ENCODE measurements at places on chromosomes 12 and 14. TPM values are rescaled to one million over a fixed set of nuclear protein-coding genes. Genes with fewer than 3 reads are reported as not detected.

- no peaks in the 10 kb centered on the region for H3K36me3 ChIP-seq
- DNase-seq, result peak; percentile 17
- peak overlapping the region; percentile 68 for H3K4me3 ChIP-seq
- H3K27me3 ChIP-seq, result no peaks in the 10 kb centered on the region
- peak overlapping the region; percentile 68 for H3K27ac ChIP-seq
These were observed 75.9 kb upstream of the ZDHHC17 start for GRCh38 chr12:76687981-76688380.

TPH2 gene
- not detected for total RNA-seq

- H3K4me1 ChIP-seq, result peaks cover 30% of the 10 kb centered on the region
- peak within 1 kb of the TSS; percentile 94 for H3K4me3 ChIP-seq
- H3K27me3 ChIP-seq, result peaks cover 6% of the 10 kb centered on the region
- peak; percentile 80 for DNase-seq
These were observed at the start of gene SYT1 for GRCh38 chr12:78864403-78864869. TSS of gene SYT1 (plus strand) at chr12:78864774.

- H3K4me3 ChIP-seq, result no peak overlapping the region
- DNase-seq, result no peak
- no peak overlapping the region for H3K27ac ChIP-seq
- peaks cover 31% of the 10 kb centered on the region for H3K36me3 ChIP-seq
- peaks cover 40% of the 10 kb centered on the region for H3K4me1 ChIP-seq
These were observed 13.9 kb downstream of the GALNT6 start for GRCh38 chr12:51377099-51377984.

DNA sequence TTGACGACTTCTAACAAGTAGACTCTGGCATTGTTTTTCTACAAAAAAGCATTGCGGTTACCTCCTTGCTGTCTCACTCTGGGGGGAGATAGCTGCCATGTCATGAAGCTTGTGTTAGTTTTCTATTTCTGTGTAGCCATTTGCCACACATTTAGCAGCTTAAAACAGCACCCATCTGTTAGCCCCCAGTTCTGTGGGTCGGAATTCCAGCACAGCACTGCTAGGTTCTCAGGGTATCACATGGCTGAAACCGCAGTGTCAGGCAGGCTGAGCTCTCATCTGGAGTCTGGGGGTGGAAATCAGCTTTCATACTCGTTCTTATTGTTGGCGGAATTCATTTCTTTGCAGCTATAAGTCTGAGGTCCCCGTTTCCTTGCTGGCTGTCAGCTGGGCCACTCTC is 19.9 kb upstream of the STXBP6 start:
- no peak overlapping the region for H3K4me3 ChIP-seq
- DNase-seq, result no peak
- peaks cover 9% of the 10 kb centered on the region for H3K27me3 ChIP-seq
- H3K4me1 ChIP-seq, result no peaks in the 10 kb centered on the region

- H3K36me3 ChIP-seq, result no peaks in the 10 kb centered on the region
- DNase-seq, result no peak
- no peak overlapping the region for H3K4me3 ChIP-seq
- no peaks in the 10 kb centered on the region for H3K27me3 ChIP-seq
- no peak overlapping the region for H3K27ac ChIP-seq
- no peaks in the 10 kb centered on the region for H3K4me1 ChIP-seq
These were observed 497.6 kb downstream of the APAF1 start for GRCh38 chr12:99142651-99143050.
